HT-29 (cell line): ENCODE measurements at places on chromosomes 1 and 21. TPM values are rescaled to one million over a fixed set of nuclear protein-coding genes. Genes with fewer than 3 reads are reported as not detected.

TFAP2E gene
- total RNA-seq: 0.05 and 0.28 TPM in 2 replicates

PRAMEF9 gene
- not detected in 2 replicates for total RNA-seq

GRCh38 chr1:116878804-116879477 lies 30.8 kb upstream of the PTGFRN start:
- DNase-seq: no peak

TMPRSS15 gene
- not detected in 2 replicates for total RNA-seq

GRCh38 chr1:79310609-79311008 lies 304.1 kb upstream of the ADGRL4 start:
- DNase-seq: no peak

KCNJ6 gene
- total RNA-seq: not detected in 2 replicates

KLHL20 gene
- total RNA-seq: 6.2 and 11.6 TPM in 2 replicates

DNA sequence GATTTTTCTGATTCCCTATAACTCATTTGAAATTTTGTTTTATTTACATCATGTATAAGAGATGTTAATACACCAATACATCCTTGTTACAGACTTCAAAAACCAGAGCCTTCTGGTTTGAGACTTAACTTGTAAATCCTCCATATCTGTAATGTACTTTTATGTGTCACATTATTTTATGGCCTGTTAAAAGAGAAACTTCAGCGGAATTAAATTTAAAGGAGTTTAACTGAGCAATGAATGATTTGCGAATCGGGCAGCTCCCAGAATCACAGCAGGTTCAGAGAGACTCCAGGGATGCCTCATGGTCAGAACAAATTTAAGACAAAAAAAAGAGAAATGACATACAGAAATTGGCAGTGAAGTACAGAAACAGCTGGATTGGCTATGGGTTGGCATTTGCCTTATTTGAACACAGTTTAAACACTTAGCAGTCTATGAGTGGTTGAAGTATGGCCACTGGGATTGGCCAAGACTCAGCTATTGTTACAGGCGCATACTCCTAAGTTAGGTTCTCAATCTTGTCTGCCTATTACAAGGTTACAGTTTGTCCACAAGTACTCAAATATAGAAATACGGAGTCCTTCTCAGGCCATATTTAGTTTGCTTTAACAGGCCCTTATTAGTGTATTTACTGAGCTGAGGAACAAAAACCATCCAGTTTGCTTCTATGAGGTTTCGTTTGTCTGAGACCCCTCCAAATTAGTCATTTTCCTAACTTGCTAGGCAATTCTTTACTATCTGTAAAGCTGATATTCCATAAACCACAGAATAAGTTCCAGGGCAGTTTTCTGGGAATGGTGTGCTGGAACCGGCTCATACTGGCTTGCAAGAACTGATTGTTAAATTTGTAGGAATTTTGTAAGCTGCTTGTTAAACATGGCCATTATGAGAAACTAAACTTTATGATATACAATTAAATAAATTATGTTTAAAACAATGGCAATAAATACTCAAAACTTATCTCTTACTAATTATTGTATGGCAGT lies 56.2 kb upstream of the WDR26 start:
- no peak for DNase-seq

DNA sequence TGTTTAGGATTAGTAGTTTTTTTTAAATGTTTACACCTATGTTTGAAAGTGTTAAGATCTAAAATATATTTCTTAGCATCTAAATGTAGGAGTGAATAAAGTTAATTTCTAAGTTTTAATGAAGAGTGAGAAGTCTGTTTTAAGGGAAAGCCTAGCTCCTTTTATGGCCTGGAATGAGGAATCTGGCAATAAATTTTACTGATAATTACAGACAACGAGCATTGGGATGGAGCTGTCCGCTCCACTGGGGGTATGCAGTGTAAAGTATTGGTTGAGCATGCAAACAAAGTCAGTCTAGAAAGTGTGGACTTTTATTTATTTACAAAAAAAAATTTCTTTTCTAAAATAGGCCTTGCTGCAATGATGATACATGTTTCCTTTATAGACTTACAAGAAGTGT lies 19.0 kb downstream of the CLIC6 start:
- no peak for DNase-seq

- no peak for DNase-seq
These were observed 12.6 kb downstream of the CD2 start for GRCh38 chr1:116766616-116767469.

DNA sequence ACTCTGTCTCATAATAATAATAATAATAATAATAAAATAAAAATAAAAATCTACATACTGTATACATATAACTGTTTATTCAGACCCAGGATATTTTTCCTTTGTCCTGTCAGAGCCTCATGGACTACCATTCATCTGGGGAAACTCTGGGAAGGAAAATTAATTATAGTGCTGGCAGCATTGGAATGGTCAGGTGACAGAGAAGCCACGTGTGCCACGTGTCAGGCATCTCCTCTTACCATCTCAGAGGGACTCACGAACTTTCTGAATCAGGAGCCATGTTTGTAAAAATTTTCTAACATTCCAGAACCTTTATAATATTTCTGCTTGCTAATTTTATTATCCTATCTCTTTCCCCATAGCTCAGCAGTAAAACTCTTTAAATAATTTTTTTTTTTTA lies 97.8 kb upstream of the HNRNPU start:
- DNase-seq: no peak

TNFRSF25 gene
- total RNA-seq: 9.7 and 15.0 TPM in 2 replicates

- DNase-seq: no peak
These were observed 23.0 kb downstream of the ARHGEF16 start for GRCh38 chr1:3477241-3477995.

LRRC38 gene
- not detected in 2 replicates for total RNA-seq

- DNase-seq: no peak
These were observed 70.6 kb upstream of the GORAB start for GRCh38 chr1:170461291-170461747.

ITLN1 gene
- total RNA-seq: not detected in 2 replicates

GRCh38 chr1:159980786-159981185 lies 26.7 kb upstream of the SLAMF9 start:
- no peak for DNase-seq

CYP4Z1 gene
- not detected in 2 replicates for total RNA-seq

DNA sequence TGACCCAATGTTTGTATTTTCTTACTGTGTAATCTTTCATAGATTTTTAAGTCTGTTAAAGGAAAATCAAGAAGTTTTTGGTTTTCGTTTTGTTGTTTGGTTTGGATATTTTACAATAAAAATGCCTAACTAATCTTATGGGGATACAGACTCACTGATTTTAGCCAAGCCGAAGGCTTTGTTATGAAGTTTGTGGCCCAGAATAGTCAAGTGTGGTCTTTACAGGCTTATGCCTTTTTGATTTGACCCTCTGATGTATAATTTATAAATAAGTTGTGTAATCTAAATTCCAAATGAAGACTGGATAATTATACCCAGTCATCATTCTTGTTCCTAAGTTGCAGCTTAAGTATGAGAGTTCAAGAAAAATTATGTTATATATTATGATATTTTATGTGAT lies 739.3 kb downstream of the ADGRL2 start:
- DNase-seq: no peak

GRCh38 chr1:3590139-3590763 lies 21.1 kb downstream of the MEGF6 start:
- DNase-seq: no peak

DNA sequence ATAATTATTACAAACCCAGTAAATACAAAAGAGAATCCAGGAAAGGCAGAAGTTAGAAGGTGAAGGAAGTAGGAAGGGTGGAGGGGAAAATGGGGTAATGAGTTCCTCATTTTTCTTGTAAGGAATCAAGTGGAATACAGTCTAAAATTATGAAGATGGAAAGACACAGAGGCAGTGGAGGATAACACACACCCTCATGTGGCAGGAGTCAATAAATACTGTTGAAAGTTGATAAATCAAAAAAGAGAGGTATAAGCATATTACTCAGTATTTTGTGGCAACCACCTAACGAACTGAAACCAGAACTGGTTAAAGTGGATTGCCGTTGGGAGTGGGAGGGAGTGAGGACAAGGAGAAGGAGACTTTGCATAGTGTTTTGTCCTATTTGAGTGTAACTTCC lies 78.6 kb upstream of the SLC44A3 start:
- no peak for DNase-seq

GRCh38 chr1:218459878-218460711 lies 115.0 kb downstream of the TGFB2 start:
- DNase-seq: no peak
